Hematopoietic multipotent progenitor cell (in vitro differentiated cells): ENCODE measurements at places on chromosomes 2 and 18.

DNA sequence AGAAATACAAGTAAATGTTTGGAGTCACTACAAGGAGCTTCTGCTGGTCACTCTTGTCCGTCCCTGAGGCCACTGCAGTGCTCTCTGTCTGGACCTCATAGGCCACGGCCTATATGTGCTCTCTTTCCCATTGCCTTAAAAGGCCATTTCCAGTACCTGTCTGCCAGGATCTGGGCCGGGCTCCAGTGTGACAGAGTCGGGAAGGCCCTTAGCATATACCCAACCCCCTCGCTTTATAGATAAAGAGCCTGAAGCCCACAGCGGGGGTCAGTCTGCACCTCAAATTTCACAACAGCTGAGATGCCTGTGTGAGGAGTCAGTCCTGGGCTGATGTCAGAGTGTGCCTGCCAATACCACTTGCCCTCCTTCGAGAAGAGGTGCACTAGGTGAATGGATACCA, 39.9 kb downstream of the ADD2 start:
- no peak for DNase-seq

GRCh38 chr18:76445741-76446232, 49.3 kb downstream of the ZNF516 start:
- DNase-seq = no peak

DNA sequence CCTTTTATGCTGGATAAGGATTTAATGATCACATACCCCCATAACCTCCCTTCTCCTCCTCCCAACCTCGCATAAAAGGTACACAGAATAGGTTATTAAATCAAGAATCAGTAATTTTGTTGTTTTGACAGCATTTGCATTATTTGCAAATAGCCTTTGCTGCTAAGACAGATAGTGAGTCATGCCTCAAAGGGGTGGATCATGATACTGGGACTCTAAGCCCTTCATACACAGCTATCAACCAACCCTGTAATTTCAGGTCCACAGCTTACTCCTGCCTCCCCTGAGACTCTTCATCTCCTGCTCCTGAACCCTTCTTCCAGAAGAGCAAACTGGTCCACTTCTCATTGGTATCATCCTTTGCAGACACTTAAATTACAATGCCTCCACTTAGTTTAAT, 73.8 kb upstream of the KLHL29 start:
- no peak for DNase-seq

- DNase-seq = no peak
These were observed 498.9 kb upstream of the NETO1 start for GRCh38 chr18:73366713-73367112.

- DNase-seq = no peak
These were observed 88.2 kb downstream of the GALNT14 start for GRCh38 chr2:31049916-31050588.
